Stimulated activated CD8-positive, alpha-beta memory T cell treated with anti-CD3 and anti-CD28 coated beads, Interleukin-12 subunit alpha, Interleukin-12 subunit beta, amount 100 ng/mL, for 1 hour (primary cell): ENCODE measurements at places on chromosomes 7 and 10.

DNA sequence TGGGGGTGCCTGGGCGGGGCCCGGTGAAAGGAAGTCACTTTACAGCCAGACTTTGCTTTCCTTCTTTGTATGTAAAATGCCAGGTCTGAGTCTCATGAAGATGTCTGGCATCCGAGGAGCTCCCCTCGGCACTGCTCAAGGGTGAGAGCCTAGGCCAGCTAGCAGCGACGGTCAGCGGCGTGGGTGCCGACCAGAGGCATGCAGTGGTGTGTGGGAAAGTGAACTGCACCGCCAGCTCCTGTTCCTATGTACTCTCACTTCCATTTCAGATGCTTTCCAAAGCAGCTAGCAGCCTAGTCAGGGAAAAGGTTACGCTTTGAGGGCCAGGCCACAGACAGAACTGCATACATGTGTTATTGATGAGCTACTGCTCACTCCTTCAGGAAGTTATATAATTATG, 172.8 kb downstream of the ZMYND11 start:
- DNase-seq: no peak

DNA sequence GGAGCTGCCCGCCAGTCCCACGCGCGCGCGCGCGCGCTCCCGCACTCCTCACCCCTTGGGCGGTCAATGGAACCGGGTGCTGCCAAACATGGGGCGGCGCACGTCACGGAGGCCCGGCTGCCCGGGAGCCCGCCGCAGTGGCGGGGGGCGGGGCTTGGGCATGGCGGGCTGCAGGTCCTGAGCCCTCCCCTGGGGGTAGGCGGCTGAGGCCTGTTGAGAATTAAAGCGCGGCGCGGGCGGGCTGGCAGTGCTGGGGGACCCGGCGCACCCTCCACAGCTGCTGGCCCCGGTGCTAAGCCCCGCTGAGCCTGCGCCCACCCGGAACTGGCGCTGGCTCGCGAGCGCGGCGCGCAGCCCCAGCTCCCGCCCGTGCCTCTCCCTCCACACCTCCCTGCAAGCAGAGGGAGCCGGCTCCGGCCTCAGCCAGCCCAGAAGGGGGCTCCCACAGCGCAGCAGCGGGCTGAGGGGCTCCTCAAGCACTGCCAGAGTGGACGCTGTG, 634.2 kb downstream of the ANKRD7 start:
- no peak for DNase-seq

DNA sequence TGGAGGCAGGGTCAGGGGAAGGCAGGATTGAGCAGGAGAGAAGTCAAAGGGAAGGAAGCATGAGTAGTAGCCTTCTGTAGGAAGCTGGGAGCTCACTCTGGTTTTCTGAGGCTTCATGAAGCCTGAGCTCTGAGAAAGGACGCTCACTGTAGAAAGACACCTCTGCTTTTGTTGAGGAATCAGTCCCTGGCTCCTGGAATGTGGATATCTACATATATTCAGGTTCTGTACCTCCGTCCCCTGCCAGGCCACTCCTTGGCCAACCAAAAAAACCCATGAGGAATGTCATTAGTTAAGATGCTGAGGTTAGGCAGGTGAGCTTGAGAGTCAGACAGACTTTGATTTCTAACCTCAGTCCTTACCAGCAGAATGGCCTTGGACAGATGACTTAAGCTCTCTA, 283.5 kb upstream of the HABP2 start:
- no peak for DNase-seq

DNA sequence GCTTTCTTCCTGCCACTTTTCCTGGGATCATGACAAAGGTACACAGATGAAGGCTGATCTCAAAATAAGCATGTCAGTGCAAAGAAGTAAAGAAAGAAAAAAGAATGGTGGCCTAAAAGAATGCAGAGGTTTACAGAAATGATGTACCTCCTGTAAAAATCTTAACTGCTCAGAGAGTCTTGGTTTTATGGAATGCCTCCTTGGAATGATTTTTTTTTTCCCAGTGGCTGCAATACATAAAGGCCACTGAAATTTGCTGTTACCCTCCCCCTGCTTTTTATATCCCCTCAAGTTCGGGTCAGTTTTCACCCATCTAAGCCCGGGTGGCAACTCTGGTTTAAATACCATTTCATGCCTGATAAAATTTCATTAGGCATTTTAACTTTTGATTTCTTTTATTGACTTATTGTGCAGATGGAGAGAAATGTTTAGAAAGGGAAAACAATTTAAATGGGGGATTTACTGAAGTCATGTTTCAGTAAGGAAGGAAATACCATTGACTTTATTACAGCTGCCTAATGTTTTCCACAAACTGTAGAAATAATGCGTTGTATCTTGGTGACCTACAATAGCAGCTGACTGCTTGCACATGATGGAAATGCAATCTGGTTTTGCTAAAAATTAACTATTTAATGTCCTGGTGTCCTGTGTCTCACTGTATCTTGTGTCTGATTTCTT, 102.5 kb downstream of the SAMD9 start:
- no peak for DNase-seq

GRCh38 chr7:2619116-2619515, 12.7 kb upstream of the TTYH3 start:
- DNase-seq: no peak

DNA sequence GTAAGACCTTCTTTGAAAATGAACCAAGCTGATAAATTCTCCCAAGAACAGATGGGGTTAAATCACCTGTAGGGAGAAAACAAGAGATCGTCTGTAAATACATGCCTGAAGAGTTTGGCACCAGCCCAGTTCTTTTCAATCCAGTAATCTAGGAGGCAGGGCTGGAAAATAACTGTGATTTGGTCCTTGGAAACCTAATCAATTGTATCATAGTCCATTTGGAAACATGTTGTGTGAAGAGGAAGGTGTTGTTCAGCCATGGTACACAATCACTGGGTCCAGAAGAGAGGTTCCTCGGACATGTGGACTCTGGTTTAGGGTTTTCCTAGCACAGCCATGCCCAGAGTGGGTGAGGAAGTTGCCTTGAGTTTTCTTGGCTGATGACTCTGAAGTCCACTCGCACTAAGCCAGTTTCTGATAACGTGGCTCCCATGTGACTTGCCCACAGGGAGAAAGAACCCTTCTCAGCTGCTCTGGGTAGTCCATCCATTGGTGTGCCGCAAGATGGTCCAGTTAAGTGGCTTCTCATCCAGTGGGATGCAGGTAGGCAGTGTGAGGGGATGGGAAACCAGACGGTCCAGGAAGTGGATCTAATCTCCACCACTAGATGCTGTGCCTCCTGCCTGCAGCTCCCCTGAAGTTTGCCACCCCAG, 5.1 kb downstream of the BLNK start:
- no peak for DNase-seq

DNA sequence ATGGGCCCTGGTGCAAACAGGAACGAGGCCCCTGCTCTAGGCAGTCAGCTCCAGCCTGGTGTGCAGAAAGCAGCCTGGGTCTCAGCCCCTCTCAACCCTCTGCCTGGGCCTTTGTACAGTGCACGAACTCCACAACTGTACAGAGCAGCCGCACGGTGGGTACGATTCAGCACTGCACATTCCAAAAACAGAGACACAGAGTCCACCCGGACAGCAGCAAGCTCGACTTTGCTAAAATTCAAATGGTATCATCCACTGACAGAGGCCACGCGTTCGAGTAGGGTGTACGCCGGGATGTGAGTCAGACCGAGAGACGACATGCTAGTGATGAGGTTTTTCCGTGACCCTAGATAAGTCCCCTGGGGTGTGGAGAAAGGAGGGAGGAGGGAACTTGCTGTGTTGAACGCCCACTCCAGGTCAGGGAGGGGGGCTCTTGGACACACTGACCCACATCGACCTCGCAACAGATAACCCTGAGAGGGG, 65.6 kb upstream of the PDGFA start:
- DNase-seq: peak; percentile 15

DNA sequence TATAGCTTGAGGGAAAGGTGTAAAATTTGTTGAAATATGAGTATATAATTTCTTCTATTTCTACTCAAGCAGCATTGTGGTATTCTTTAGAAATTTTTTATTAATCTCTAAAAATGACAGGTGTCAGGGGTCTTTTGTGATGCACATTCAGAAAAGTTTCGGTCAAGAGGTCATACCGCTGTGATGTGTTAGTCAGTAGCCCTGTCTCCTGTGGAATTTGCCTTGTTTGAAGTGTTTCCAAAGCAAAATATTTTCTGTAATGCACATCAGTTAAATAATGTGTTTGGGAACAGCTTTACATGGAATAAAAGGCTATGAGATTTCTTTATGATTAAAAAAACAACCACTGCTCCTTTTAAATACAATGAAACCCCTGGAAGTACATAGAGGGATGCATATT, 35.8 kb downstream of the FOXP2 start:
- DNase-seq: no peak

- DNase-seq: no peak
Measured at GRCh38 chr10:4296161-4296560, 511.2 kb upstream of the KLF6 start.
